Tibial artery (tissue), 4 donors: ENCODE measurements at places on chromosomes 11 and 22.

DNA sequence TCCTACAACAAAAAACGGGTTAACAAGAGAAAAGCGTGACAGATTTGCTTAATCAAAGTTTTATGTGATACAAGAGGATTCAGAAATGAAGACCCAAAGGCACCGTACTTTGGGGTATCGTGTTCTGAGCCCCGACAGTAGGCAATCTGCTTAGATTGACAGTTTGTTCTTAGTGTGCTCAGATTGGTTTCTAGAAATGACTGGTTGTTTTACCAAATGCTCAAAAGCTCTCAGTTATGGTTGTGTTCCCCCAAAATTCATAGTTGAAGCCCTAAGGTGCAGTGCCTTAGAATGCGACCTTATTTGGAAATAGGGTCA is 102.7 kb downstream of the RASSF10 start:
- no peak for DNase-seq

- no peak for DNase-seq
Measured at GRCh38 chr22:20638507-20638870, 131.1 kb downstream of the MED15 start.

DNA sequence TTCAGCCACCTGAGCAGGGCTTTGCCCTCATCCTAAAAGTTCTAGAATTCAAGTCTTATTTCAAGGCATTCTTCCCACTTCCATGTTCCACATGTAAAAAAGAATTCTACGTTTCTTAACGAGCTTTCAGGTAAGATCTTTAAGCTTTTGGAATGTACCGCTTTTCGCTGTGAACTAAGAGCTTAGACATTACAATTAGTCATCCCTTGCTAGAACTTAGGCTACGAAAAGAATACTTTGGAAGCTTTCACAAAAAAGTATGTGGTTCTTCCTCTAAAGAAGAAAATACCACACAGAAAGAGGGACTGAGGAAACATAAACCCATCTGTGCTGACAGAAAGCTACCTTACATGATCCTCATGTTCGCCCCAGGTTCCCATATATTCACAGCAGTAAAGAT is 1.9 kb downstream of the NUMA1 start:
- no peak for DNase-seq

DNA sequence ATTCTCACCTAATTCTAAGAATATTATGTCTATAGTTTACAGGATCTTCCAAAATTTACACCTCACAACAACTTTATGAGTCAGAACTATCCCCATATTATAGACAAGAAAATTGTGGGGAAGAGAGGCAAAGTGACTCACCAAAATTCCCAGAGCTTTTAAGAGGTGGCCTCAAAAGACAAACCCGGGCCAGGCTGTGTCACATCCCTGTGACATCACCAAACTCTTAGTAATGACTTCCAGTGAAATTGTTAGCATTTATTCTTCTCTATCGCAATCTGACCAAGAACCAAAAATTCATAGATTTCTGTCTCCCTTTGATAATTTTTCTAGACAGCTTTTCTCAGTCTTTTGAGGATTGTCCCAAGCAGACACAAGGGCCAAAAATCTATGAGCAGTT is 134.3 kb downstream of the SNX19 start:
- DNase-seq, result no peak

GRCh38 chr11:1943576-1943975 is 3.6 kb upstream of the MRPL23 start:
- DNase-seq, result peak; percentile 39

DNA sequence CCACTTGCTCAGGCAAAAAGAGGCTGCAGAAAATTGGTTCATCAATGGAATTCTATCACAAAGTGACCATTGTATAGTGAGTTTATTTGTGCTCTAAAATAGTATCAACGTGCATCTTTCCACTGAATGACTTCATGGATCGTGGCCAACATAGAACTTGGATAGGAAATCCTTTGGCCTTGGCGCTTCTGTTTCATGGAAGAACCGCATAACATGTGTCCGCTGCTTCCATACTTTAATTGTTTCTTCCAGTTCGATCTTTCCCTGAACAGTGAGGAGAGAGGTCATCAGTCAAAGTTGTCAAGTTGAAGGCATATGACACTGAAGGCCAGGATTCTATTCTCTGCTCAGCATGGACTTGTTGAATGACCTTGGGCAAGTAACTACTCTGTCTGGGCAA is 4.5 kb downstream of the NDUFA6 start:
- no peak for DNase-seq

DNA sequence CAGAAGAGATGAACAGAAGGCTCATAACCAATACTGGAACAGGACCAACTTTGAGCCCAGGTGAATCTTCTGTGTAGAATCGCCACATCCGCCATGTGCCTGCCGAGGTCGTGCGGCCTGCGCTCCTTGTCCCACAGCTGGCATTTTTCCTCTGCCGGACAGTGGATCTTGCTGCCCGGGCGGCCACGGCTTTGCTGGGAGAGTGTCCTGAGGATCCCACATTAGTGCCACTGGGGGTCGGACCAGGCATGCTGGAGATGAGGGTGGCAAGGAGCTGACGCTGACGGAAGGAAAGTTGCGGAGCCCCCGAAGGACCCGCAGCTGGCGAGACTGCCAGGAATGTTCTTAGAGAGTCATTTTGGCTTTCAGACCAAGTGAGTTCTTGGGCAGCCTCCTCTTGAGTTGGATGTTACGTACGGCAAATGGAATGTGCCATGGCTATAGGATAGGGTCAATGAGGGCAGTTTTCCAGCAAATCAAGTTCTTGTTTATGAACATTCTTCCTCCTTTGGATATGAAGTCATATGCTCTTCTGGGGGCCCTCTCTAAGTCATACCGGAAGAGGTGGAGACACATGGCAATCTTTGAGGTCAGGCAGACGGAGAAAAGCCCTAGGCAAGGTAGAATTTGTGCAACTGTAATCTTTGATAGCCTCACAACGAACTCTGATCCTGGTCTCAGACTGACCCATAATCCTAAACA is 57.4 kb upstream of the NUP160 start:
- DNase-seq, result no peak

- peak; percentile 84 for DNase-seq
Measured at GRCh38 chr11:26847459-26847858, 125.6 kb upstream of the SLC5A12 start.

DNA sequence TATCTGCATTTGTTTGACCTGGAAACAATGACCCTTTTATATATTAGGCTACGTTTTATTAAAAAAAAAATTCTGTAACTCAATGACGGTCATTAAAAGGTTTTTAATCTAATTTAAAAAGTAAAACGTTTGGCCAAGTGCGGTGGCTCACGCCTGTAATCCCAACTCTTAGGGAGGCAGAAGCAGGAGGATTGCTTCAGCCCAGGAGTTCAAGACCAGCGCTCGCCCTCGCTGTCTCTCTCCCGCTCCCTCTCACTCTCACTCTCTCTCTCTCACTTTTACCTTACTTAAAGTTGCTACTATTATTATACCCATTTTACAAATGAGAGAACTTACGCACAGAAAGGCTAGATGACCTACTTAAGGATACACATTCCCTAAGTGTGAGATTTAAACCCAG is 814 bp upstream of the NARS2 start:
- no peak for DNase-seq

DNA sequence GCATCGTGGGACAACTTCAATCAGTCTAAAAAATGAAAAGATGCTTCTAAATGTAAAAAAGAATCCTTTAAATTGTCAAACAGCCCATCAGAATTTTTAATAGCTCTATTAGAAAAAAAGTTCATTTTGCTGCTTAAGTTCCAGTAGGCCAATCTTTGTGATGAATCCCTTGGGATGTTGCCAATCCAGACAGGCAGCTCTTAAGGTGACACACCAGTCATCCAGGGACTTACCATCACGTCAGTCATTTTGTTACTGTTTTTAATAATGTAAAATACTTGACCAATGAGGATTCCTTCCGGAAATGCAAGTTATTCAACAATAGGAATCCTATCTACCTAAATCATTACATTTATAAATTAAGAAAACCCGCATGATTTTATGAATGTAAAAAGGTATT is 47.8 kb upstream of the TMEM45B start:
- DNase-seq, result no peak

- DNase-seq, result no peak
Measured at GRCh38 chr11:112238041-112238440, 11.8 kb downstream of the PTS start.

- DNase-seq, result no peak
Measured at GRCh38 chr11:80525663-80526405, 1085.0 kb upstream of the TENM4 start.

DNA sequence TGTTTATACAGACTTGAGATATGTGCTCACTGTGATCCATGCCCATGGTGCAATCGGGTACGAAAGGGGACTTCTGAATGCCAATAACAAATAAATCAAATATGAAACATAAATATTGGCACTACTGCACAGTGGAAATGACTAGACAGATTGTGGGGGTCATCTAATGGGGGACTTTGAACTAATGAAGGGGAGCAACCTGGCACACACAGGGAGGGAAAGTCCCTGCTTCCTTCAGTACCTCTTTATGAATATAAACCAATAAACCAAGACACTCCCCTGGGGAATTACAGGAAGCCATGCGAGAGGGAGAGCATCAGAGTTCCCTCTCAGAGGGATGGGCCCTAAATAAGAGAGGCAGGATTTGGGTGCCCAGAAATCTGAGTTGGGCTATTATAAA is 21.1 kb downstream of the MIF start:
- peak; percentile 10 for DNase-seq

GRCh38 chr11:125955856-125956255 is 10.0 kb downstream of the VSIG10L2 start:
- DNase-seq, result no peak

GRCh38 chr11:66859686-66860448 is 3.0 kb downstream of the LRFN4 start:
- no peak for DNase-seq

DNA sequence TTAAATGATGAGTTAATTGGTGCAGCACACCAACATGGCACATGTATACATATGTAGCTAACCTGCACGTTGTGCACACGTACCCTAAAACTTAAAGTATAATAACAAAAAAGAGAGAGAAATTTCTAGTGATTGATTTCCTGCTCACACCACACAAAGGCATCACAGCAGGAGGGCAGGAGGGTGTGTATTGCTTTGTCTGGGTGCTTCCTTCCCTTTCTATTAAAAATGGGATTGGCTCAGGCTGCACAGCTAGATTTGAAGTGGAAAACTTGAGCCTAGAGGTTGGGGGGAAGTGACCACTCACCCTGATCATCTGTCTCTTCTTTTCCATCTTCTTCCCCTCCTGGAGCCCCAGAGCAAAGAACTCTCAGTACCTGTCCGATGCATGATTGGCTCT is 944 bp upstream of the SCGB1D2 start:
- no peak for DNase-seq

GRCh38 chr11:134282121-134283045 is 6.2 kb downstream of the GLB1L3 start:
- DNase-seq, result no peak

GRCh38 chr22:22207845-22208564 is 36.6 kb upstream of the VPREB1 start:
- no peak for DNase-seq

- DNase-seq, result no peak
Measured at GRCh38 chr22:18115906-18116371, 5.3 kb downstream of the TUBA8 start.

- DNase-seq, result no peak
Measured at GRCh38 chr11:67351275-67352005, 1.9 kb downstream of the POLD4 start.

DNA sequence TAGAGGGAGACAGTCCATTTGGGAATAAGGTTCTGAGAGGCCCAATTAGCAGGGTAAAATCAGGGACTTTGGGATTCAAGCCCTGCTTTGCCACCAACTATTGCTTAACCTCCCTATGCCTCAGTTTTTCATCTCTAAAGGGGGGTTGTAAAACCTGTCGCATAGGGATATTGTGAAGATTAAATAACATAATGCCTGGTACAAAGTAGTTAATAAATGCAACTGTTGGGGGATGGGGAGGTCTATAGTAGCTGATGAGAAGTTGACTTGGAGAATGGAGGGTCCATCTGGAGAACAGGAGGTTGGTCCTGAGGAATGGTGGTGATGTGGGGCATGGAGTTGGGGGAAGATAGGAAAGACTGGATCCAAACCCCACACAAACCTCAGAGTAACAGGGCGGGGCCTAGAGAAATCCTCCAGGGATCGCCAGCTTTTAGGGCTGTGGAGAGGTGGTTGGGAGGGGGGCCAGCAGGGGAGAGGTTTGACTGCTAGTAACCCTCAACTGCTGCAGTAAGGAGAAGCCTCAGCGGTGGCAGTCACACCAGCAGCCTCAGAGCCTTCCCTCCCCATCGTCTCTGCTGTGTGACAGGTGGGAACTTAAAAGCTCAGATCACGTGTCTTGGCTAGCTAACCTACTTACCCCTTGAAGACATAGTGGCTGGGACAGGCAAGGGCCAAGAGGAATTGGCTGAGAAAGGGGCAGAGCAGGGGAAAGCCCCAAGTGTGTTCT is 1.1 kb upstream of the ABCG4 start:
- DNase-seq, result no peak

GRCh38 chr11:117514256-117514655 is 186.6 kb downstream of the CEP164 start:
- no peak for DNase-seq

- no peak for DNase-seq
Measured at GRCh38 chr11:112267188-112267591, 6.5 kb upstream of the PLET1 start.

DNA sequence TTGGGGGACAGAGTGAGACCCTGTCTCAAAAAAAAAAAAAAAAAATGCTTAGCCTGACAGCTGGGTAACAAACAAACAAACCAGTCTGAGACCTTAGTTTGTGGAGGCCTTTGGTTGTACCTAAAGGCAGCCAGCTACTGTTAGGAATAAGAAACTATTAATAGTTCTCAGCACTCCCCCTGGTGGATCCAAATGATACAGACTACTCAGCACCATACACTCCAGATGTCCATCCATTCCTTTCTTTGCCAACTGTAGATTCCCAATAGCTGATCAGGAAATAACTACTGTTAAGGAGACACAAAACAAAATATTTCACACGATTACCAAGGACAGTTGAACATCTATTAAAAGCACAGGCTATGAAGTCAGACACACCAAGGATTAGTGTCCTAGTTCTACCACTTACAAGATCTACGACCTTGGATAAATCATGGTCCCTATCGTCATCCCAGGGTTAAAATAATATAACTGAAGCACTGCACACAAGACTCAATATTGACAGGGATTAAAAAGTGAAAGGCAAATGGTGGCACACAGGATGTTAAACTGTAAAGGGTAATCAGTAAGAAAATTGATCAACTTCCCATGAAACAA is 17.2 kb downstream of the CLDN25 start:
- DNase-seq, result no peak

DNA sequence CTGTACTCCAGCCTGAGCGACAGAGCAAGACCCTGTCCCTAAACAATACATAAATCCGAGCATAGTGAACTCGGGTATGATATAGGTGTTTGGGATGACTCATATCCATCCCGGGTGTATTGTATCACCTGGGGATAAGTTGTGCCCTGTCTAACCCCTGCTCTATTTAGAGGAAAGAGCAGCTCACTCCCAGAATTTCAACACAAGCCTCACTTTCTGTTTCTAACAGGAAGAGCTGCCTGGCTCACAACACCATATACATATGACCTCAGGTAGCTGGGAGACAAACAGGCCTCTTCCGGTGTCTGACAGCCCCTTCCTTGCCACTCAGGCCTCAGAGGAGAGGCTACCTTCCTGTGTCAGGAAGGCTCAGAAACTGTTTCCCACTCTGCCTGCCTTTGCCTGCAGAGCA is 9.9 kb upstream of the MICALL1 start:
- no peak for DNase-seq

GRCh38 chr11:71240865-71241691 is 11.3 kb downstream of the SHANK2 start:
- no peak for DNase-seq
